Activated CD8-positive, alpha-beta memory T cell treated with anti-CD3 and anti-CD28 coated beads for 4 hours (primary cell): ENCODE measurements at places on chromosomes 1 and 21.

GRCh38 chr1:72827278-72827677 is 544.9 kb upstream of the NEGR1 start:
- no peak for DNase-seq

GRCh38 chr1:114207635-114208034 is 54.0 kb upstream of the SYT6 start:
- no peak for DNase-seq

DNA sequence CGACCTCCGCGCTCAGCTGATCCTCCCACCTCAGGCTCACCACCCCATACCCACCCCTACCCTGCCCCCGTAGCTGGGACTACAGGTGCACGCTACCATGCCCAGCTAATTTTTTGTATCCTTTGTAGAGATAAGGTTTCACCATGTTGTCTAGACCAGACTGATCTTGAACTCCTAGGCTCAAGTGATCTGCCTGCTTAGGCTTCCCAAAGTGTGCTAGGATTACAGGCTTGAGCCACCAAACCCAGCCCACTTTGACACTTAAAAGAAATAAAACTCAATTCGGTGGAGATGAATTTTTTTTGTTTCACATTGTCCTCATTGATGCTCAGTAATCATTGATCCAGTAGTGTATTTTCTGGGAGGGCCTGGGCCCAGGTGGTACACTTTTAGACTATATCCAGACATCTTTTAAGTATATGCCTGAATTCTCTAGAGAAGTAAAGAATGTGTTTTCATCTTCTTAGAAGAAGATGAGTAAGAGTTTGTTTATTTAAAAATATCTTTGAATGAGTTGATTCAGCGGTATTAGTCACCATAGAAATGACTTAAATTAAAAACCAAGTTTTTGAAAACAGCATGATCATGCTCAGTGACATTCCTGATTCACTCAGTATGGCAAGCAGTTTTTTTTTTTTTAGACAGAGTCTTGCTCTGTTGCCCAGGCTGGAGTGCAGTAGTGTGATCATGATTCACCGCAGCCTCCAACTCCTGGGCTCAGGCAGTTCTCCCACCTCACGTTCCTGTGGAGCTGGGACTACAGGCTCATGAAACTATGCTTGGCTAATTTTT is 57.8 kb downstream of the EPB41 start:
- no peak for DNase-seq

DNA sequence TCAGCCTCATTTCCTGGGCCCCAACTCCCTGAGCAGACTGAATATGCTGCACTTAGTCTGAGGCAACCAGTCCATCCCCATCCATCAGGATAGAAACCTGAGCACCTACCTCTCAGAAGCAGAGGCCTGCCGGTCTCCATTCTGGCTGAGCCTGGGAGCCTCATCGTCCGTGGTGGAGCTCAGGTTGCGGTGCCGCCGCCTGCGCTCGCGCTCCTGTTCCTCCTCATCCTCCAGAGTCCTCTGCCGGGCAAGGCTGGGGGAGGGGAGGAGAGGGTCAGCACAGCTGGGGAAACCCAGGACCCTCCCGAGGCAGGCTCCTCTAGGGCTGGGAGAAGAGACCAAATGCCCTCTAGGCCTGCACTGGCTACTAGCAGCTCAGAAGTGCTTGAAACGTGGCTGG is 10.1 kb downstream of the LAD1 start:
- DNase-seq: no peak

- DNase-seq: no peak
Observed at GRCh38 chr1:59473831-59474230, 176.9 kb downstream of the FGGY start.

DNA sequence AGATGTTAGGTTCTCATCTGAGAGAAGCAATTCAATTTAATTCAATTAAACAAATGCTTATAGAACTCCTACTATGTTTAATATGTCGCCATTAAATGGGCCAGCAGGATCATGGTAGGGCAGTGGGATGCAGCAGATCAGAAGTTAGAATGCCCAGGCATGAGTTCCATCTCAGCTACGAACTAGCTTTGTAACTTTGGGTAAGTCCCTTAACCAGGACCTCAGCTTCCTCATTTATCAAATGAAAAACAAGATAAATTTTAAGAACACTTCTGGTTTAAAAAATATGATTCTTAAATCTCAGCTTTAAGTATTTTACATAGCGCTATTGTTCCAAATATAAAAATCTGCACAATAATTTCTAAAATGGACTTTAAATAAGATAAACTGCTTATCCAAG is 67.5 kb upstream of the GFI1 start:
- no peak for DNase-seq

DNA sequence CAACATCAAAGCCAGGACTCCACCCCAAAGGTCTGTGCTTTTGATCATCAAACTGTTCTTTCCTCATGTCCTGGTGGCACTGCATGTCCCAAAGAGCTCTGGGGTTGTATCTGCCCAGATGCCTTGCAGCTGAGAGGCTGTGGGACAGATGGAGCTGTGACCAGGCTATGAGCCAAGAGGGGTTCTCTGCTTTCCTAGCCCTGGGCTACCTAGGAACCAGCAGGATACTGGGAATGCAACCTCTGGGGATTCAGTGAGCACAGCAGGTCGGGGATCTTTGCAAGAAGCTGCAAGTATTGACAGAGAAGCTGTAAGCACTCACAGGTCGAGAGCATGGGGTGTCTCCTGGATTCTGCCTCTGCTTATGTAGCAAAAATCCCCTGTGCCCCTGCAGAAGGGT is 186.6 kb downstream of the GRIK3 start:
- no peak for DNase-seq
